Hematopoietic multipotent progenitor cell treated with erythropoietin and hydrocortisone succinate and interleukin-3 and kit ligand, for 15 days (in vitro differentiated cells): ENCODE measurements at places on chromosomes 5 and 9.

- no peak for DNase-seq
Measured at GRCh38 chr5:146345578-146346366, 7.1 kb downstream of the POU4F3 start.

- DNase-seq: no peak
Measured at GRCh38 chr5:44987026-44987425, 178.3 kb downstream of the MRPS30 start.

- DNase-seq: no peak
Measured at GRCh38 chr5:56172241-56172640, 60.9 kb downstream of the ANKRD55 start.

DNA sequence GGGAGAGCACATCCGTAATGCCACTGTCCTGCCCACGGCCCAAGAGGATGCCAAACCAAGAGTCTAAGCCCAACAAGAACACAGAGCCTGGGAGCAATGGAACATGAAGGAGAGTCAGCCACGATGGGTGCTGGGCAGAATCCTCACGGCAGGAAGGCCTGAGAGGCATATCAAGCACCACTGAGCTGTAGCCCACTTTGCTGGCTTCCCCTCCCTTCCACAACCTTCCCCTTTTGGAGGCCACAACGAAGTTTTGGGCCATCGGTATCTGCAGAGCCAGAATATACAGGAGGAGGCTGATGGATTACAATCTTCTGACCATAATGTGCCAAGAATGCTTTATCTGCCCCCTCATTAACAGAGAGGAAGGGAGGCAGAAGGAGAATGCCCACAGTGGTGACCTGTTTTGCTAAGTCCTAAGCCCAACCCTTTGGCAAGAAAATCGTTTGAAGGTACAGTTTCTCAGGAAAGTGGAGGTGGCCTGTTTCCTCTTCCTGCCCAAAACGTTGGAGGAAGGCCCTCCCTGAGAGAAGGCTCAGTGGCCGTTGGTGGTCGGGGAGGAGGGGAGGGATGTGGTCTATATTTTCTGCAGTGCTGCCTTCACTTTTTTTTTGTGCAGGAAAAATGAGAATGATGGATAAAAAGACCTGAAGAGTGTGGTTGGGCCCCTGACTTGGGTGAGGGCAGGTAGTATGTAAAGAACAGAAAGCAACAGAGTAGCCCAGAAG is 26.2 kb downstream of the MACROH2A1 start:
- DNase-seq: peak; percentile 28

- DNase-seq: no peak
Measured at GRCh38 chr5:7364226-7364875, 31.6 kb upstream of the ADCY2 start.

DNA sequence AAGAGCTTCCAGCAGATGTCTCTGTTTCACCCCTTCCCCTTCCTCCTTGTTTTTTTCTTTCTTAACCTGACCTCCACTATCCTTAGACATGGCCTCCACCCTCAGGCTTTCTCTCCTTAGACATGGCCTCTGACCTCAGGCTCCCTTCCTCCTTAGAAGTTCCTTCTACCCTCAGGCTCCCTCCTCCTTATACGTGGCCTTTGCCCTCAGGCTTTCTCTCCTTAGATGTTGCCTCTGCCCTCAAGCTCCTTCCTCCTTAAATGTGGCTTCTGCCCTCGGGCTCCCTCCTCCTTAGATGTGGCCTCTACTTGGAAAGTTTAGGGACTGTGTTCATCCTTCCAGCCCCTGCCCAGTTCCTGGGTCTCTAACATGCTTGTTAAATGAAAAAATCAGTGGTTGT is 180.4 kb upstream of the S1PR3 start:
- DNase-seq: no peak

DNA sequence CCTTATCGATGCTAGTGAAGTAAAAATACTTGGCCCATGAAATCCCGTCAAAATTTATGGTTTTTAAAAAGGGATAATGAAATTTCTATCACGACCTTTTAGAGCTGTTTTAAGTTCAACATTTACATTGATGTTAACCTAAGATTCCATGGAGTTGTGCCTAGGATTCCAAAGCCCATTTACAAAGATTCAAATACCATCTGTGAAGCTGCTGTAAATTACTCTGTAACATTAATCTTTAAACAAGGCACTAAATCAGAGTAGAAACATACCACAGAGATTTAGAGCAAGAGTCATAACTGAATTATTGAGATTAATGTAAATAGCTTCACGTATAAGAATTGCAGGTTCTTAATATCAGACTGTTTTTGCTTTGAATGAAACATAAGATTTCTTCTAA is 17.7 kb downstream of the POU5F2 start:
- no peak for DNase-seq
